HCT116 (cell line): ENCODE measurements at places on chromosomes 7 and 10. TPM values are rescaled to one million over a fixed set of nuclear protein-coding genes. Genes with fewer than 3 reads are reported as not detected.

VIM gene
- 7.2 TPM for total RNA-seq

NCF1 gene
- total RNA-seq, result 0.27 TPM

LIPN gene
- total RNA-seq, result not detected

BMI1 gene
- total RNA-seq, result 81.1 TPM

DNA sequence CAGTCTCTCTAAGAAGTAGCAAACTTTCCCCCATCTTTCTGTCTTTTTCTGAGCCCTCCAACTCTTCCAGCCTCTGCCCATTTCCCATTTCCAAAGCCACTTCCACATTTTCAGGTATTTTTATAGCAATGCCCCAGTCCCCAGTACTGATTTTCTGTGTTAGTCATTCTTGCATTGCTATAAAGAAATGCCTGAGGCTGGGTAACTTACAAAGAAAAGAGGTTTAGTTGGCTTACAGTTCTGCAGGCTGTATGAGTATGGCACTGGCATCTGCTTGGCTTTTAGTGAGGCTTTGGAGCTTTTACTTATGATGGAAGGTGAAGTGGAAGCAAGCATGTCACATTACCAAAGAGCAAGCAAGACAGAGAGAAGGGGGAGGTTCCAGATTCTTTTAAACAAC, 17.2 kb downstream of the PLCE1 start:
- no peak for DNase-seq
